ENCODE measurements at places on chromosomes 3 and 15. TPM values are rescaled to one million over a fixed set of nuclear protein-coding genes. Genes with fewer than 3 reads are reported as not detected.

DNA sequence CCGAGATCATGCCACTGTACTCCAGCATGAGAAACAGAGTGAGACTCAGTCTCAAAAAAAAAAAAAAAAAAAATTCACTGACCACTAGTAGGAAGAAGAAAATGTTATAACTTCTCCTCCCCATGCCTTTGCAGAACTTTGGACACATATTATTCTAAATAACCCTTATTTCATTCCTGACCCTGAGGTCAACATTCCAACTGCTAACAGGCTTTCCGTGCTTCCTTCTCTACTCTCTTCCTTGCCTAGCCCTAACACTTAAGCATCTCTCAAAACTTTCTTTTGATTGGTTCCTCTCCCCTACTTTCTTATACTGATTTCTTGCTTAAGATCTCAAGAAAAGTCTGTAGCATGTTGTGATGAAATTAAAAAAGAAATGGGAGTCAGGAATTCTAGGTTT, 146.8 kb downstream of the MEX3B start:
- DNase-seq = no peak

- no peak for DNase-seq
Measured at GRCh38 chr15:45759936-45760335, 125.1 kb downstream of the SQOR start.

DNA sequence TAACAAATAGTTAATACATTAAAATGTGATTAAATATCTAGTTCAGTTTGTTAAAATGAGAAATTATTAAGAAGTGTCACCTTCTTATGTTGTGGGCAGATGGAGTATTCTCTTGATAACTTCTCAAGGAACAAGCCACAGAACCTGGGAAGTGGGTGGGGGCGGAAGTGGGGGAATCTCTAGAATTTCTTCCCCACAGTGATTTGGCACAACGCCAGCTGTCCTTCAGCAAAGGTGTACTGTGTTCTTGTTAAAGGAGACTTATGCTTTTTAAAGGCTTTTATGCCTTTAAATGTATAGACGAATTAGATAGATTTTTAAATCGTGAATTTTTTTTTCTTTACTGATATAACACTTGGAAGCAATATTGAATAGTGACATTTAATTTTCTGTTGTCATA, 42.4 kb downstream of the SEC22A start:
- no peak for DNase-seq

Gene BFSP2
- not detected for total RNA-seq

Gene RYR3
- 4.2 TPM for total RNA-seq

Data from esophagus squamous epithelium (tissue), 5 donors.